Suprapubic skin (tissue), 4 donors: ENCODE measurements at places on chromosomes 12 and 14. TPM values are rescaled to one million over a fixed set of nuclear protein-coding genes. Genes with fewer than 3 reads are reported as not detected.

MDM1 gene
- 10.2 TPM for total RNA-seq

HHIPL1 gene
- total RNA-seq = 0.91 TPM

CMA1 gene
- not detected for total RNA-seq

BATF gene
- not detected for total RNA-seq

EML5 gene
- 1.8 TPM for total RNA-seq

LALBA gene
- not detected for total RNA-seq

CRIP2 gene
- total RNA-seq = 70.7 TPM

ACOT4 gene
- 1.0 TPM for total RNA-seq

OVCH1 gene
- 0.13 TPM for total RNA-seq

MYL6B gene
- total RNA-seq = 28.5 TPM

TDRD9 gene
- not detected for total RNA-seq

CEBPE gene
- total RNA-seq = not detected

TPH2 gene
- not detected for total RNA-seq

BMAL2 gene
- total RNA-seq = 11.6 TPM

SERPINA3 gene
- 91.4 TPM for total RNA-seq

GSG1 gene
- not detected for total RNA-seq

CLEC1B gene
- total RNA-seq = not detected
